Panc1 (cell line): ENCODE measurements at places on chromosomes 5 and 9. TPM values are rescaled to one million over a fixed set of nuclear protein-coding genes. Genes with fewer than 3 reads are reported as not detected.

The NEUROG1 gene
- total RNA-seq, result not detected

The C5orf63 gene
- 9.8 TPM for total RNA-seq

The DOCK8 gene
- total RNA-seq, result 1.4 TPM

The LMX1B gene
- total RNA-seq, result 2.6 TPM

The TMOD1 gene
- 1.4 TPM for total RNA-seq

The C9orf40 gene
- 9.2 TPM for total RNA-seq

The CPEB4 gene
- total RNA-seq, result 27.7 TPM

The AJM1 gene
- 7.2 TPM for total RNA-seq

The LECT2 gene
- total RNA-seq, result not detected

The PHF24 gene
- 0.08 TPM for total RNA-seq

The UBE2QL1 gene
- total RNA-seq, result not detected

The IFNA21 gene
- total RNA-seq, result not detected

The TTLL11 gene
- 1.1 TPM for total RNA-seq

The PRSS3 gene
- 1.0 TPM for total RNA-seq

The EIF4EBP3 gene
- 8.6 TPM for total RNA-seq

The OTULINL gene
- 1.8 TPM for total RNA-seq

The NSG2 gene
- not detected for total RNA-seq

The C9orf153 gene
- total RNA-seq, result not detected

The PSD2 gene
- 0.05 TPM for total RNA-seq

The IL9 gene
- not detected for total RNA-seq

The DRD1 gene
- total RNA-seq, result 1.0 TPM

The TAF11L5 gene
- total RNA-seq, result not detected

The FGFR4 gene
- total RNA-seq, result 7.5 TPM

The WDR5 gene
- total RNA-seq, result 36.9 TPM

The ARL10 gene
- 2.0 TPM for total RNA-seq

The CYLC2 gene
- not detected for total RNA-seq

The CFAP77 gene
- total RNA-seq, result not detected

The SOX30 gene
- total RNA-seq, result not detected
